ENCODE measurements at places on chromosomes 1 and 21.

GRCh38 chr21:36860736-36861594, 105.5 kb downstream of the HLCS start:
- DNase-seq, result no peak

DNA sequence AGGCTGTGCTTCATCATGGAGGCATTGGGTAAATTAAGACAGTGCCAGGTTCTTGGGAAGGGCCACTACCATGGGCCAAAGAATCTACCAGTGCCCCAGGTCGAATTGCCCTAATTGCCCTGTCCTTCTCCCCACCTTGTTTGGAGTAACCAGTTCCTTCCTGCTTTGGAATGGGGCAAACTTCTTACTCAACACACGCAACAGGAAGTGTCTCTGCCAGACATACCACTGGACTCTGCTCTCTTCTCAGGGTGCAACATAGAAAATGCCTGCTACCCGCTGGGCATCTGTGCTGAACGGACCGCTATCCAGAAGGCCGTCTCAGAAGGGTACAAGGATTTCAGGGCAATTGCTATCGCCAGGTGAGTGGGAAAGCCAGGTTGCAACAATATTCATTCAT, 15.8 kb downstream of the CDA start:
- no peak for DNase-seq

DNA sequence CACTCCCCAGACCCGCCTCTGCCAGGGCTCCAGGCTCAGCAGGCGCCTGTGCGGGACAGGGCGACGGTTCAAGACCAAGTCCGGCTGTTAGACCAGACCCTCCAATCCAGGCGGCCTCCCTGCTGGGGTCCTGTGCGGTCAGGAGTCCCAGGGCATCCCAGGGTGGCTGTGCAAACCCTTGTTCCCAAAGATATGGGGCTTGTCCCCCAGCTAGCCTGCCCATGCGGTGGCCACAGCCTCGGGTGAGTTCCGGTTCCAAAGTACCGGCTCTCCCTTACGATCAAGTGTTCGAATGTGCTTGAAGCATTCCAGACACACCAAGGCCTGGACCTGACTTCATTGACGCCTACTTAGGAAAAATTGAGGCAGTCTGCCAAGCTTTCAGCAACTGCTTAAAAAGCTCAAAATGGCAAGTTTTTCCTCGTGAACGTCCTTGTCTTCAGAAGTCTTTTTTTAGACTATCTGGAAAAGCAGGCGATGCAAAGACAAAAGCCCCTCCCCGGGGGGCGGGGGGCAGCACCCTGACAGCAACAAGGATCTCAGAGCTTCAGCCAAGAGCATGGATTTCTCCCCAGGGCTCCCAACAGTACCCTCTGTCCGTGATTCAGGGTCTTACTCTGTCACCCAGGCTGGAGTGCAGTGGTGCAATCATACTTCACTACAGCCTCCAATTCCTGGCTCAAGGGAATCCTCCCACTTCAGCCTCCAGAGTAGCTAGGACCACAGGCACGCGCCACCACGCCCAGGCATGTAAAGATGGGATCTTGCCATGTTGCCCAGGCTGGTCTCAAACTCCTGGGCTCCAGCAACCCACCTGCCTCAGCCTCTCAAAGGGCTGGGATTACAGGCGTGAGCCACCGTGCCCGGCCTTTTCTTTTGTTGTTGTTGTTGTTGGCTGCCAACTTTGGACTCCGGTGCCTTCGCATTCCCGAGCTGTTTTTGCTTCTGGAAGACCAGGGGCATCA, 2.3 kb downstream of the FAAP20 start:
- no peak for DNase-seq

DNA sequence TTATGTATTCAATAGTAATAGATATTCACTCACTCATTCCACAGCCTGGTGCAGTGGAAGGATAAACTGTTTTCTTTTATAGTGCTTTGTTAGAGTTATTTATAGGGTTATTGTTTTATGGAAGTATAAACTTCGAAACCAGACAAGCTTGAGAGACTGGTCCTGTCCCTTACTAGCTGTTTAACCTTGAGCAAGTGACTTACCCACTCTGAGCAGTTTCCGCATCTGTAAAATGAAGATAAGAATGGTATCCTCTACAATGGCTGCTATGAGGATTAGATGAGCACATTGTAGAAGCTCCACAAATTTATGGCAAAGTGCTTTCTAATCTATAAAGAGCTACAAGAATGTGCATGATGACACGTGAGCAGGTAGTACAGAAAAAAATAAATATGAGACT, 30.8 kb upstream of the EPS15 start:
- DNase-seq, result no peak

GRCh38 chr1:70992521-70992920, 55.1 kb downstream of the PTGER3 start:
- no peak for DNase-seq

GRCh38 chr1:228207381-228207810, 448 bp upstream of the OBSCN start:
- DNase-seq, result no peak

DNA sequence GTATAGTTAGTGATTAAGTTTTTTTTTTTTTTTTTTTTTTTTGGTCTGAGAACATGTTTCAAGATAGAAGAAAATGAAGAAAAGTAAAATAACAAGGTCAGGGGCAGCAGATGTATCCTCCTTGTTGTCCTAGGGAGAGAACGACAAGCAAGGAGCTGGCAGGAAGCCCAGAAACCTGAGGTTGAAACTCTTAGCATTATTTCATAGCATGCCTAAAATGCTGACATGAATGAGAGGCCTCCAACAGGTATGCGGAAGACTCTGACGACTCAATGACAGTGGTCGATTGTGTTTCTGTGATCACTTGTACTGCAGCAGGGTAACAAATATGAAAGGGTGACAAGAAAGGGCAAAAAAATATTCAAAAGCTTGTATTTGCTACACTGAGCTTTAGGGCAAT, 415.9 kb downstream of the PLA2G4A start:
- DNase-seq, result peak; percentile 45

- no peak for DNase-seq
Observed at GRCh38 chr1:2242814-2243725, 15.0 kb downstream of the SKI start.

GRCh38 chr1:2172012-2172411, 22.6 kb downstream of the FAAP20 start:
- DNase-seq, result no peak

DNA sequence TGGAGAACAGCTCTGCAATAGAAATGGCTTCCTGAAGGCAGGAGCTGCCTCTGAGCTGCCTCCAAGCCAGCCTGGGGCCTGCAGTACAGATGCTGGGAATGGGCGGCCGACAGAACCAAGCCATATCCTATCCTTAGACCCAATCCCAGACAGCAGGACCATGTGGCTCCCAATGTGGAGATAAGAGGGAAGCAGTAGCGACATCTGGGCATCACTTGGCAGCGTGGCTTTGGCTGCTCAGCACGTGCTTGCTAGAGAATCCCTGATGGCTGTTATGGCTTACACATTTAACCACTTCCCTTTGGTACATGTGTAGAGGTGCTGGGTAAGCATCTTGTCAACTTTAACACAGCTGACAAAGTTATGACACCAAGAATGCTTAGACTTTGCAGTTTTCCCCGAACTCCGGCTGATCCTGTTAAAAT, 87.7 kb downstream of the MAN1C1 start:
- no peak for DNase-seq

- no peak for DNase-seq
Observed at GRCh38 chr1:152622803-152623202, at the start of gene LCE3A. Gene LCE3A, minus strand, starts transcription at chr1:152623103. Its CDS starts 0 bp downstream, at chr1:152623103.

- peak; percentile 56 for DNase-seq
Observed at GRCh38 chr1:43883321-43883720, 50.3 kb upstream of the ARTN start.

DNA sequence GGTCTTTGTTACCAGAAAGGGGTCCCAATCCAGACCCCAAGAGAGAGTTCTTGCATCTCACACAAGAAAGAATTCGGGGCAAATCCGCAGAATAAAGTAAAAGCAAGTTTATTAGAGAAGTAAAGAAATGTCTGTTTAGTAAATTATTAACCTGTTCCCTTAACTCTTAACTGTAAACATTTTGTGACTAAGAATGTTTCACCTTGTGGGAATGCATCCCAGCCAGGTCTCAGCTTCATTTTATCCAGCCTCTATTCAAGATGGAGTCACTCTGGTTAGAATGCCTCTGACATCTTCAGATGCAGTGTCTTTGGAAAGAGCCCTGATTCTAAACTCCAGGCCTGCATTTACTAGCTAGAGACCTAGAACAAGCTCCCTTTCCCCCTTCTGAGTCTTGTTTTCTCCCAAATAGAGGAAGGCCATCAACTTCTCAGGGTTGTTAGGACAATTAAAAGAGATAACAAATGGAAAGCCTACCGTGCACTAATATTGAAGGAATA, 4.5 kb upstream of the FABP3 start:
- DNase-seq, result no peak

GRCh38 chr1:67850151-67850551, 16.9 kb upstream of the GNG12 start:
- peak; percentile 32 for DNase-seq

GRCh38 chr21:41357546-41357945, 4.3 kb upstream of the MX2 start:
- no peak for DNase-seq

GRCh38 chr1:114081437-114082303, 72.0 kb downstream of the SYT6 start:
- DNase-seq, result no peak

- no peak for DNase-seq
Observed at GRCh38 chr1:240666568-240667198, 54.7 kb upstream of the GREM2 start.

DNA sequence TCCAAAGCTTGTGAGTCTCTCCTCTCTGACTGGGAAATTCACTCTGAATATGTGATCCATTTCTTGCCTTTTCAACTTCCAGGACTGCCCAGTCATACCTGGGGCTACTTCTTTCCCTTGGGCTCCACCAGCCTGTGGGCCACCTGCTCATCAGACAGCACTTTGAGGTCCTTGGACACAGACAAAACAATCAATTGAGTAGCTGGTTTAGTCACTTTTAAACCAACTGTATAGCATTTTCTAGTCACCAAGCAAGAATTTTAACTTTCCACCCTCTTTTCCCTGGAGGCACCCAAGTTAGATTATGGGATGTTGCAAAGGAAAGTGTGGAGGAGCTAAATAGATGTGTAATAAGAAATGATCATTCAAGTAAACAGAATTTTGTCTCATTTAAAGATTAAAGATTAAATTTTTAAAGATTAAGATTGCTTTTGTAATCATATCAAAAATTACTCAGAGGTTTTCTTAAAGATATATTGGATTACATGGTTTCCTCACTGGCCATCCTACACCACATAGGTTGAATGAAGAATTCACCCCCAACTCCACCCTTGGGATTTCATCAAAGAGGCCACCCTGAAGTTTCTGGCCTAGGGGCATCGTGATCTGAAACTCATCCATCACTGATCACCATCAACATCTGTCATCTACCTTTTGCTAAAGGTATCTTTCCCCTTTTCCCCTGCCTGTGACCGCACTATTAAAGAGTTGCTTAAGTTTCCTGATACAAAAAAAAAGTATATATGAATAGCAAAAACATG, 219.2 kb upstream of the NR5A2 start:
- DNase-seq, result no peak

- no peak for DNase-seq
Observed at GRCh38 chr21:46061518-46061917, 36.4 kb upstream of the COL6A2 start.

- no peak for DNase-seq
Observed at GRCh38 chr21:16580661-16581060, 850.9 kb downstream of the USP25 start.

- DNase-seq, result no peak
Observed at GRCh38 chr1:20110679-20111078, 8.7 kb downstream of the PLA2G2D start.

DNA sequence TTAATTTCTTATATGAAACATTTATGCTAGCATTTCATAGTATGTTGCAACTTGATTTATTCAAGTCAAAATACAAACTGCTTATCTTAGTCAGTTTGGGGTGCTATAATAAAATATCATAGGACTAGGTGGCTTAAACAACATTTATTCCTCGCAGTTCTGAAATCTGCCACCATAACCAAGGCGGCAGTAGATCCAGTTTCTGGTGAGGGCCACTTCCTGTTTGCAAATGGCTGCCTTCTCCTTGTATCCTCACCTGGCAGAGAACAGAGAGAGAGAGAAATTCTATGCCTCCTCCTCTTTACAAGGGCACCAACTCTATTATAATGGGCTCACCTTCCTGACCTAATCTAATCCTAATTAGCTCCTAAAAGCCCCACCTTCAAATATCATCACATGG, 76.1 kb upstream of the RGS2 start:
- DNase-seq, result no peak

- peak; percentile 50 for DNase-seq
Observed at GRCh38 chr1:27519331-27520258, 29.6 kb upstream of the WASF2 start.

GRCh38 chr1:36913016-36913415, 121.3 kb downstream of the GRIK3 start:
- DNase-seq, result peak; percentile 22

- DNase-seq, result no peak
Observed at GRCh38 chr1:41913014-41913413, 5.7 kb downstream of the HIVEP3 start.

GRCh38 chr1:182608845-182609610, 4.8 kb upstream of the RGS16 start:
- DNase-seq, result no peak

DNA sequence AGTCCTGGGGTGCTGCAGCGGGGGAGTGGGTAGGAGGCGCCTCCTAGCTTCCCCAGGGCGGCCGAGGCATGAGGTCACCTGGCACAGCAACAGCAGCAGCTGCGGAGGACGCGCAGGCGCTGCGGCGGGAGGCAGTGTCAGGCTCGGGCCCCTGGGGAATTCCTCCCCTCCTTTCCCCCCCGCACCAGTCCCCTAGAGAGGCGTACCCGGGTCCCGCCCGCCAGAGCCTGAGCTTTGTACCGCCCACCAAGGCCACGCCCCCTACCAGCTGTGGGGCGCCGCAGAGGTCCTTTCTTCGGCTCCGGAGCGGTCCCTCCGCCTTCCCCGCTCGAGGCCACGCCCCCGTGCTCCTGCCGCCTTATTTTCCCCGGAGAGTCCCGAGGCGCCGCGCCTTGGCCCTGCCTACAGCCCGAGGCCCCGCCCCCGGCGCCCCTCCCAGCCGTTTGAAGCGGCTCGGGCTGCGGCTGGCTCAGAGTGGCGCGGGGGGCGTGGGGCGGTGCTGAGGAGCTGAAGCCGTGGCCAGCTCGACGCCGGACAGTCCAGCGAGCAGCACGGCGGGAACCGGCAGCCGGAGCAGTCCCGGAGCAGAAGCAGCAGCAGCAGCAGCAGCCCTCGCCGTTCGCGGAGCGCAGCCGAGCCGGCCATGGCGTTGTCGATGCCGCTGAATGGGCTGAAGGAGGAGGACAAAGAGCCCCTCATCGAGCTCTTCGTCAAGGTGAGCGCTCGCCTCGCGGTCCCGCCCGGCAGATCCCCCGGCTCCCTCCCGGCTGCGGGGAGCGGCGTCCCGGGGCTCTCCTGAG, at the start of gene CLIC4:
TSS of gene CLIC4 (plus strand) at position 537 of the 800 bp plus-strand sequence. CDS start at position 644, 107 bp downstream.
- DNase-seq, result peak; percentile 88

DNA sequence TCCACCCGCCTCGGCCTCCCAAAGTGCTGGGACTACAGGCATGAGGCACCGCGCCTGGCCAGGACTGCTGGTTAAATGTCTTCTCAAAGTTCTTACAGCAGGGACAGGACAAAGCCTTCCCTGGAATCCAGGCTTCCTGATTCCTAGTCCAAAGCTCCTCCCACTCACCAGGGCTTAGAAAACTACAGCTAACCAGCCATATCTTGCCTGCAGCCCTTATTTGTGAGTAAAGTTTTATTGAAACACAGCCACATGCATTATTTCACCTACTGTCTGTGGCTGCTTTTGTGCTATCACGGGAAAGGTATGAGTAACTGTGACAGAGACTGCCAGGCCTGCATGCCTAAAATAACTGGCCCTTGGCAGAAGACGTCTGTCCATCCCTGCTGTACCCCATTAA, 24.4 kb downstream of the TMCO4 start:
- DNase-seq, result no peak

GRCh38 chr1:109876617-109877316, 33.9 kb upstream of the CSF1 start:
- DNase-seq, result no peak
